Stimulated activated CD4-positive, alpha-beta T cell treated with anti-CD3 and anti-CD28 coated beads, TNF-alpha, amount 100 ng/mL, for 4 hours (primary cell): ENCODE measurements at places on chromosomes 4 and X.

DNA sequence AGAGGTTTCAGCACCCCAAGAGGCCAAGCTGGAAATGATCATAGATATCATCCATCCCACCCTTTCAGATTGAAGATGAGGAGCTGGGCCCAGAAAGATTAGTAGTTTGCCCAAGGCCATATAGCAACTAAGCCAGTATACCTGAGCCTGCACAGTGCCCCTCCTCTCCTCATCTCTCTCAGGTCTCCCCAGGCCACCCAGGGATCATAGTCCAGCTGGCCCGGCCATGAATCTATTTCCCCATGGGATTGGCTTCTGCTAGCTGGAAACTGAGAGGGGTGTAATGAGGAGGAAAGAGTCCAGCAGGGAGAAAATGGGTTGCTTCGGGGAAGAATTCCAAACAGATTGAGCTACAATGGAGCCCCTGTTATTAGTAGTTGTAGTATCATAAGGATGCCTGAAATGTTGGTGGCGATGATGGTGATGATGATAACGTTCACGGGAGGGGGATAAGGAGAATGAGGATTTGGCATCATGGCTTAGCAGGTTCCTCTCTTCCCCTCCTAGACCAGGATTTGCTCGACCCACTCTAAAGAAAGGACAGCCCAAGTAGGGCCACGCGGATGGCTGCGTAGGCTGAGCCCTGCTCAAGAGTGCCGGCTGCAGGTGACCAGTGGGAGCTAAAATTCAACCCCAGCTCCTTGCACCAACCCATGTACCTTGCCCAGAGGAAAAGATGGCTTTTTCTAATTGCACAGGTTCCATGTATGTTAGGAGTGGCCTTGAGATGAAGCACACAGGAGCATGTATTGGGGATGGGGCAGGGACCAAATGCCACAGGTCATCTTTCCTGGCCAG is 117.8 kb upstream of the PJA1 start:
- no peak for DNase-seq

GRCh38 chr4:41264212-41264611 is 7.5 kb downstream of the UCHL1 start:
- no peak for DNase-seq

- no peak for DNase-seq
These were observed 84.0 kb downstream of the CCSER1 start for GRCh38 chr4:90211174-90211573.

DNA sequence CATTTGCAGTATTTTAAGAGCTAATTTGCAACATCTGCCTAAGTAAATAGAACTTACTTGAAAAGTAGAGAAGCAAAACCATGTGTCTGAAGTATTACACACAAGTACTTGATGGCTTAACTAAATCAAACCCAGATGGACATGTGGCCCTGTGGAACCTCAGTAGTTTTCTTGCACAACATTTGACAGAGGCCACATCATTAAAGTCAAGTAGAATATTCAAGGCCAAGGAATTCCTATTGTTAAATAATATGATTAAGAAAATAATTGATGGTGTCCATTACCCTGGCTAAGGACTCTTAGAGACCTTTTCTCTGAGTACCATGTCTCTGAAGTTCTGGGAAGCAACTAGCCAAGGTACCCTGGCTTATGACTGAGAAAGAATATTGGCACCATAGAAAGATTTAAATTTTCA is 135.4 kb upstream of the OTUD4 start:
- no peak for DNase-seq

DNA sequence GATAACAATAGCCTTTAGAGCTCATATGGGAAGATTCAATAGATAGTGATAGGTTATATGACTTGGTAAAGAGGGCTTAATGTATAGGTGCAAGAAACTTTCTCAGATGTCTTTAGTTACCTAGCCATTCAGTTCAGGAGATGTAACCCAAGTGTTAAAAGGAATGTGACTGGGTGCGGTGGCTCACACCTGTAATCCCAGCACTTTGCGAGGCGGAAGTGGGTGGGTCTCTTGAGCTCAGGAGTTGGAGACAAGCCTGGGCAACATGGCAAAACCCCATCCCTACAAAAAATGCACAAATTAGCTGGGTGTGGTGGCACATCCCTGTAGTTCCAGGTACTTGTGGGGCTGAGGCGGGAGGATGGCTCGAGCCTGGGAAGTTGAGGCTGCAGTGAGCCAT is 7.9 kb downstream of the TET2 start:
- DNase-seq = no peak

DNA sequence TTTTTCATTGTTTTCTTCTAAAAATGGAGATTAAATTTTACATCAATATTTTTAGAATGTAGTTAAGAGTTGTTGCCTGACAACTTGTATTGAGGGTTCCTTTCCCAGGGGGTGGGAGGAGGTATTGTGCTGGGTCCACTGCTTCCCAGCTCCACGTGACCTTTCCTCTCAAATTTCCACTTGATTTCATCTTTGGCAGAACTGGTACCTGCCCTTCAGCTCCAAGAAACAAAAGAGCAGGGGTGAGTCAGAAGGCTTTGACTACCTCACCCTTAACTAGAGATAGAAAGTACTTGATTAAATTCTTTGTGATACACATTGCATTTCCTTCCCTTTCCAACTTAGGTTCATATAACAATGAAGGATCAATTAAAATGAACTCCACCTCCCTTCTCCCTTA is 19.7 kb downstream of the TRIM2 start:
- DNase-seq = no peak

DNA sequence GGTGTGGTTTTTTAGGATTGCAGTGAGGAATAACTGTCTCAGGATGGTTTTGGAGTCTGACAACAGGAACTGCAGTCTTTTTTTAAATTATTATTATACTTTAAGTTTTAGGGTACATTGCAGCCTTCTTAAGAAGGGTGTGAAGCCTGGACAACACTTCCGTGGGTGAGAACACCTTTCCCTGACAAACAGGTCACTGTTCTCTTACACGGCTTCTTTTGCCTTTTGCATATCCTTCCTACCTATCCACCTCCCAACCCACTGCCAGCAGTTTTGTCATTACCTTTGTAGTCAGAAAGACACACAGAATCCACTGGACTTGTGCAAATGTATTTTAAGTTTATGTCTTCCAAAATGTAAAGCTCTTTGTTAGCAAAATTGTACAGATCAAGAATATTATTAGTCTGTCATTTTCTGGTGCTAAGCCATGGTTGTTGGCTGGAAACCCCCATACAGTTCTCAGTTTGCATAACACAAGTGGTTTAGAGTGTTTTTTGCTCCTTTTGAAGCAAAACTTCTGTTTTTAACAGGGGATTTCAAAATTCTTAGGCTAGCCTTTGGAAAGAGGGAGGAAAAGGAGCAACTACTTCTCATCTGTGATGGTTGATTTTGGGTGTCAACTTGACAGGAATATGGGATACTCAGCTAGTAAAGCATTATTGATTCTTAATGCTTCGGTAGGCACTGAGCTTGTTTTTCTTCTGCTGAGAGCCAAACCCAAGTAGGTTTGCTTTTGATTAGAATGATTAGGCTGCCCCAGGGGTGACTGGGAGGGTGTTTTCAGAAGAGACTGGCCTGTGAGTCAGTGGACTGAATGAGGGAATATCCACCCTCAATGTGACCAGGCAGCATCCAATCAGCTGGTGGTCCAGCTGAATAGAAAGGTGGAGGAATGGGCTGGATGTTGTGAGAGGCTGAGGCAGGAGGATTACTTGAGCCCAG is 29.4 kb upstream of the KLHL2 start:
- DNase-seq = no peak

DNA sequence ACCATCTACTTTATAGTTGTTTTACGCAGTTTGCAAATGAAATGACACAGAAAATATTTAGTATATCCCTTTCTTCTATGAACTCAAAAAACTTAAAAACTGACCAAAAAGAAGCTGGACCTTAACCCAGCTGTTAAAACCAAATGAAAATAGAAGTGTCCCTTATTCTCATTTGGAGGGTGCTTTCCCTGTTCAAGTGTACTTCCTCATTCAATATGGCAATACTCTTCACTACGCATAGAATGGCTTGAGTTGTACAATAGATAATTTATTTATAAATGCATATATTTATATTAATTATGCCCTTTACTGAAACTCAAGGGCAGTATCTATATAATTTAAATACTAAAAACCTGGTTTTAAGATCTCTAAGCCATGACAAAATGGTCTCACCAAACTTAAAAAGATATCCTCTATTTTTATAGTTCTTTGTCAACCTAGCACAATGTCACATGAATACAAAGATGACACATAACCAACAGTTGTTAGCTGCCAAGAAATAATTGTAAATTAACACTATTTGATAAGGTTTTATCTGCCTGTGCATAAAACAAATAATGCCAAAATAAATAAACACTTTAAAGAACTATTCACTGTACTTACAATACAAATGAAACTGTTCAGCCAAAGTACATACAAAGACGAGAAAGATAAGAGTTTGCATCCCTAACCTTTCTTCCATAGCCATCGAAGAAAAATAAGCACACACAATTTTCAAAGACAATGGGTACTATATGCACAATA is 25.2 kb downstream of the YTHDC1 start:
- no peak for DNase-seq

GRCh38 chrX:135530097-135530496 is 9.6 kb downstream of the INTS6L start:
- DNase-seq = no peak

GRCh38 chrX:38919202-38919601 is 117.9 kb downstream of the MID1IP1 start:
- DNase-seq = no peak

DNA sequence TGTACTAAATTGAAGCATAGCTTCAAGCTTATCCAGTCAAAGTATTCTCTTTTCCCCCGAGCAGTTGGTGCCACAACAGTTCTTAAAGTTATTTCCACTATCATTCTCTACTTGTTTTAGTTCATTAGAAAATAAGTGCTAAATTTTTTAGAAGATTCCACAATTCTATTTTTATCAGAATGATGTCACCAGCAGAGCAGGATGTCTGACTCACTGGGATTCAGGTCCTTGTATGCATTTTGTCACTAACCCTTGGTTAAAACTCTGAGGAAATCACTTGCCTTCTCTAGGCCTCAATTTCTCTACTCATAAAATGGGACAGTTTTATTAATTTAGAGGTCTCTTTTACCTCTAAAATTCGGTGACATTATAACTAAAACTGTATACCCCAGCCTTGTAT is 3.4 kb downstream of the DDX53 start:
- DNase-seq = no peak

DNA sequence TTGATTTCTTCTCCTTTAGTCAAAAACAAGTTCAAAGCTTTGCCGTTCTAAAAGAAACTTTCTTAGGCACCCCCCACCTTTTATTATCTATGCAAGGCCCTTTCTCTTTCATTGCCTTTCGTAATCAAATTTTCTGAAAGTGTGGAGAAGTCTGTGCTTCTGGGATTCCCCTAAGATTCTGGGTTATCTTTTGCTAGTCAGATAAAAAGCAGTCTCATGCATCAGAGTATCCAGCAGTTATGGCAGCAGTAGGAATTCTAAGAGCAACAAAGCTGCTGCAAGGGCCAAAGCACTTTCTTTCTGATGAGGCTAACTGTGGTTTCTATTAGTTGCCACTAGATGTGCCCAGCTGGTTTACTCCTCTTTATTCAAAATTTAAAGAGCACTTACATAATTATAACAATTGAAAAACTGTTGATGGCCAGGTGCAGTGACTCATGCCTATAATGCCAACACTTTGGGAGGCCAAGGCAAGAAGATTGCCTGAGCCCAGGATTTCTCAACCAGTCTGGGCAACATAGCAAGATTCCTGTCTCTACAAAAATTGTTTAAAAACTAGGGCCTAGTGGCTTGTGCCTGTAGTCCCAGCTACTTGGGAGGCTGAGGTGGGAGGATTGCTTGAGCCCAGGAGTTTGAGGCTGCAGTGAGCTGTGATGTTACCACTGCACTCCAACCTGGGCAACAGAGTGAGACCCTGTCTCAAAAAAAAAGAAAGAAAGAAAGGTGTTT is 296.2 kb downstream of the PAPSS1 start:
- no peak for DNase-seq

- peak; percentile 18 for DNase-seq
These were observed 12.4 kb downstream of the EPGN start for GRCh38 chr4:74320559-74321118.

GRCh38 chrX:136754651-136755050 is 26.1 kb downstream of the ARHGEF6 start:
- no peak for DNase-seq

DNA sequence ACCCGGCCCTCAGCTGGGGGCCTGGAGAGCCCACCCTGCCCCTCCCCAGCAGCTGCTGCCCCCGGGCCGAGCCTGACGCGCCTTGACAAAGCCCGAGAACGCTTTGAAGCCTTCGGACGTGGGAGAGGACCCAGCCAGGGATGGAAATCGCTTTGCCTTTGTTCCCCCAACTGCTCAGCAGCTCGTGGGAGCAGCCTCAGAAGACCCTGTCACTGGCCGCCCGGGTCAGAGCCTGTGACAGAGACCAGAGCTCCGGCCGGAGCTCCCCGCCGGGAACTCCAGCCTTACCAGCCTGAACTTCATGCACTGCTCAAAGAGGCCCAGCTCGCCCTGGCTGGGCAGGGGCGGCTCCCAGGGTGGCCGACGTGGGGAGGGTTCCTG is 2.6 kb upstream of the SLC6A8 start:
- DNase-seq = no peak

GRCh38 chr4:6180841-6181631 is 19.3 kb downstream of the JAKMIP1 start:
- DNase-seq = no peak

GRCh38 chrX:133989993-133990392 is 4.6 kb upstream of the GPC3 start:
- DNase-seq = no peak

GRCh38 chrX:38806875-38807621 is 5.8 kb downstream of the MID1IP1 start:
- no peak for DNase-seq

- DNase-seq = no peak
These were observed 43.1 kb downstream of the ZGRF1 start for GRCh38 chr4:112593438-112594133.

- peak; percentile 78 for DNase-seq
These were observed at the start of gene SEC24B for GRCh38 chr4:109433205-109434006. SEC24B (plus strand) TSS chr4:109433815; CDS start chr4:109433870, 55 bp downstream.
